ENCODE measurements at places on chromosomes 5 and 9.

DNA sequence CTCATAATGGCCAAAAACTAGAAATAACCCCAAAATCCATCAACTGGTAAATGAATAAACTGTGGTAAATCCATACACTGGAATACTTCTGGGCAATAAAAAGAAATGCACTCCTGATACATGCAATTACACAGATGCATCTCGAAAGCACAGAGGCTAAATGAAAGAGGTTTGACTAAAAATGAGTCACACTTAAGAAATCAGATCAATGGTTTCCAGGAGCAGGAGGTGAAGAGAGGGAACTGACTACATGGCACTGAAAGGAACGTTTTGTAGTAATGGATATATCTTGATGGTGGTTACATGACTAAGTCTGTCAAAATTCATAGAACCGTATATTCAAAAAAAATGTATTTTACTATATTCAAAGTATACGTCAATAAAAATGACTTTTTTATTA, 42.4 kb downstream of the STRBP start:
- no peak for DNase-seq

GRCh38 chr5:122730456-122730855, 44.4 kb upstream of the SNX2 start:
- no peak for DNase-seq

- no peak for DNase-seq
These were observed 85.1 kb upstream of the RAPGEF1 start for GRCh38 chr9:131824953-131825495.

DNA sequence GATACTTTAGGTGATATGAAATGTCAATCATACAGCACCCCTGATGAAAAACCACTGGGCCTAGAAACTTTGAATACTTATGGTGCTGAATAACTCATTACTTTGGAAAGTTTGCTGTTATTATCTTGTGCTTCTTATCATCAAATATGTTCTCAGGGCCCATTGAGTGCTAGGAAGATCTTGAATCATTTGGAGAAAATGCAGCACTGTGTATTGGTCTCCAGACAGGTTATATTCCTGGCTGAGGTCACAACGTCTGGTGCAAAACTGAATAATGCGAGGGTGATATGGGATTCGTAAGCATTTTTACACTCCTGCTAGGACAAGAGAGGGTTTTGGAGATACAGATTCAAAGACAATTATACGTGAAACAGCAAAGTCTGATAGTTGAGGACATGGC, 249.4 kb upstream of the TNC start:
- DNase-seq, result no peak

- DNase-seq, result no peak
These were observed 51.6 kb downstream of the NUDT12 start for GRCh38 chr5:103510851-103511553.

DNA sequence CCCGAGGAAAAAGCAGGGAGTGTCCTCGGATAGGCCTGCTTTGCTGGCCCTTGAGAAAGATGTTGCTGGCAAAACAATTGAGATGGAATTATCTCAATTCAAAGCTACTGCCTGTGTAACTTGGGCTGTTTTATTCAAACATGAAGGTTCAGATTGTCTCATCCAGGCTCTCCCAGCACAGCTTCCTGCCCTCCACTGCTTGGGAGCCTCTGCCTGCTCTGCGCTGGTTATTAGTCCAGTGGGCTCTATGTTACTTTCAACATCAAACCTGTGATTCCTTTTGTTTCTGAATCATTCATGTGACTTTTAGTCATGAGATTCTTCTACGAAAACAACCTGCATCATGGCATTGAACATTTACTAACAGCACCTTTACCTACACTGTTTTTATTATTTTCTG, 123.2 kb downstream of the SNCAIP start:
- DNase-seq, result no peak

GRCh38 chr5:146340260-146341081, 1.8 kb downstream of the POU4F3 start:
- DNase-seq, result no peak

- DNase-seq, result no peak
These were observed 25.9 kb upstream of the ANKRD55 start for GRCh38 chr5:56259002-56259511.

DNA sequence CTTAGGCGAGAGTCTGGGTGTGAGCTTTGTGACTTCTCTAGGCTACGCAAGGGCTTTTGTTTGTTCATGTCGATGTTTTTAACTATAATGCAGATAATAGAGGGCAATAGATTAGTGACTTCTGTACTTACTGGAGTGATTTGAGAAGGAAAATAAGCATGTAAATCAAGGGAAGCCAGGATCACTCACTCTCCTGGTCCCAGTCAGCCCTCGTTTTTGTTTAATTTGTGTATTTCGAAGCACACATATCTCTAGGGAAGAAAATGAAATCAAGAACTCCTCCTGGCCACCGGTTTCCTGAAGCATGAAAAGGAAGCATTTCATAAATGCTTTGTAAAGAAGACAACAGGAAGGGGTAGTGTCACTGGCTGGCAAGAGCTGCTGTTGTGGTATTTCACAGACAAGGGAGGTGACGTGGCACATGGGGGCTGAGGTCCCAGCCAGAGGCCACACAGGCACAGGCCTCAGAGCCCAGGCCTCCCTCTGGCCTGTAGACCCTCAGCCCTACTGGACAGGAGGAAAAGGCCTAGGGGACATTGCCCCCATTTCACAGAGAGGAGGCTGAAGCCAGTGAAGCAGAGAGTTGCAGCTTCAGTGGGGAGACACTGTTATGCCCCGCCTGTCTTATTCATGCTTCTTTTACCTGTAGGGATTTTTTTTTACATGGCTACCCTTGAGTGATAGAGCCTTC, 34.1 kb downstream of the IRF1 start:
- DNase-seq, result peak; percentile 55
